Activated CD8-positive, alpha-beta memory T cell treated with anti-CD3 and anti-CD28 coated beads for 48 hours (primary cell): ENCODE measurements at places on chromosomes 5 and 9.

DNA sequence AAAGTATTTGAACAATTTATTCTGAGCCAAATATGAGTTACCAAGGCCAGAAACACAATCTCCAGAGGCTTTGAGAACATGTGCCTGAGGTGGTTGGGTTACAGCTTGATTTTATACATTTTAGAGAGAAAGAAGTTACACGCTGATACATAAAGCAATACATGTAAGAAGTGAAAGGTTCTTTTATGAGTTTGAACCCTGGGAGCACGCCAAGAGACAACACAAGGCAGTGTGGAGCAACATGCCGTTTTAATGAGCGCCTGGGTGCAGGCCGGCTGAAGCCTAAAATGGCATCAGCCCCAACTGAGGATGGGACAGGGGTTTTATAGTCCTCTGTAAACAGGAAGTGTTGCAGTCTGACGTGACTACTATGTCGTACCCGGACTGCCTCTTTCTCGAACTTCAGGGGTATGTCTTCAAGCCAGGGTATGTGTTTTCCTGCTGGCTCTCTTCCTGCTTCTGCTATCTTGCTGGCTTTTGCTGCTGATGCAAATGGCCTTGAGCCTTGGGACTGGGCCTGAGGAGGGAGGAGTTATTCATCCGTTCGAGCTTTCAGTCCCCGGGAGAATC is 193.7 kb downstream of the CYLC2 start:
- DNase-seq: no peak

GRCh38 chr5:61098251-61098995 is 63.8 kb downstream of the SMIM15 start:
- no peak for DNase-seq

DNA sequence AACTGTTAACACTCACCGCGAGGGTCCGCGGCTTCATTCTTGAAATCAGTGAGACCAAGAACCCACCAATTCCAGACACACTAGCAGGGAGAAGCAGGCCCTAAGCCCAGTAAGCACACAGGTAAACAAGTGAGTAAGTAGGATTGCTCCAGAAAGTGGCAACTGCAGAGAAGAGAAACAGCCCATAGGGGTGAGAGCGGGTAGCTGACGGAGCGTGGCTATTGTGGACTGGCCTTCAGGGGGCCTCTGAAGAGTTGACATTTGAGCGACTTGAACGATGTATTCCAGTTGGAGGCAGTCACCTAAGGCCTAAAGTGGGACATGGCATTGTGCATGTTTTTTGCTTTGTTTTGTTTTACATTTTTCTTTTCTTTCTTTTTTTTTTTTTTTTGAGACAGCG is 74.2 kb downstream of the TSPAN17 start:
- DNase-seq: no peak

GRCh38 chr5:9288234-9288633 is 257.6 kb downstream of the SEMA5A start:
- no peak for DNase-seq

DNA sequence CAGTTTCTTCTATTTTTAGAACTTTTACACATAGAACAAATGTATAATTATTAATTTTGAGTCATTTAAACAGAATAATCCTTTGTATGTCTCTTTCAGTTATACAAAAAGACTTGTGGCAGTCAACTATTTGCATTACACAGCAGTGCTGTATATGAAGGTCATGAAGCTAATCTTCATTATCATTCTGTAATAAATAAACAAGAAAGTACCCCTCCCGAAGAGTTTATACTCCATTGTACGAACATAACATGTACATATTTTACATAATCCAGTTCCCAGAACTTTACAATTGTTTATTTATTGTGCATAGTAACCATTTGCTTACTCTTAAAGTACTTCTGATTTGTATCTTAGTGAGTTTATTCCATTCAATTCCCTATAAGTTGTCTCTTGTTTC is 267.9 kb downstream of the FBXL17 start:
- DNase-seq: no peak

DNA sequence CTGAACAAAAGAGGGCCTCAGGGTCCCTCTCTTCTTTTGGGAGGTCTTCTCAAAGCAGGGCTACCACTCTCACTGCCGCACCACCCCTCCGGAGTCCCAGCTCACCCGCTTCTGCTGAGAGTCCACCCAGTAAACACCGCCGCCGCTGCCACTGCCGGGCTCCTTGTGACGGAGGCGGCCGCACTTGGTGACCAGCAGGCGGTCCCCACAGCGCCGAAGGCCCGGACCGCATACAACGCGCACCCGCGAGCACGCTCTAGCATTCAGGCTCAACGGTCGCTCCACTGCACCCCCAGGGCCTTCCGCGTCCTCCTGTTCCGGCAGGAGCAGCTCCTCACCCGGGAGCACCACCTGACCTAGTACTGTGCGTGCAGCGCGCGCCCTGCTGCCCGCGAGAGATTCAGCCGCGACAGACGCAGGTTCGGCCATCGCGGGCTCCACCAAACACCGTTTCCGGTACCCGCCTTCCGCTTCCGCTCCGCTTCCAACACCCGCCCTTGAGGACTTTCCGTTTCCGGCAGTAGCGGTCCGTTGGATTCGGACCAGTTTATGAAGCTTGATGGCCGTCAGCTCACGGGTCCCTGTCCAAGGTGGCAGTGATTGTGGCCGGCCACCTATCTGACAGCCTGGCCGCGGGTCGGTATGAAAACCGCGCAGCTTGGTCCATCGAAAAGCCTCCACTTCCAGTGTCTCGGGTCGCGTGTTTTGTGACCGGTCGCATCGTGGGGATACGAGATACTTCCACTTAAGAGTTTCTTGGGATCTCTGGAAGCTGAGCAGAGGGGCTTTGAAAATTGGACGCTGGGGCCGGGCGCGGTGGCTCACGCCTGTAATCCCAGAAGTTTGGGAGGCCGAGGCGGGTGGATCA is at the start of gene EXOSC3:
EXOSC3 (minus strand) TSS at position 449 of the 868 bp plus-strand sequence; CDS start at position 429, 20 bp downstream.
- DNase-seq: peak; percentile 71

GRCh38 chr5:172505403-172505759 is 51.1 kb upstream of the SH3PXD2B start:
- no peak for DNase-seq

GRCh38 chr5:1140171-1140817 is 28.4 kb upstream of the SLC12A7 start:
- DNase-seq: peak; percentile 45

- DNase-seq: no peak
These were observed 454.2 kb upstream of the CLINT1 start for GRCh38 chr5:158313027-158313732.

DNA sequence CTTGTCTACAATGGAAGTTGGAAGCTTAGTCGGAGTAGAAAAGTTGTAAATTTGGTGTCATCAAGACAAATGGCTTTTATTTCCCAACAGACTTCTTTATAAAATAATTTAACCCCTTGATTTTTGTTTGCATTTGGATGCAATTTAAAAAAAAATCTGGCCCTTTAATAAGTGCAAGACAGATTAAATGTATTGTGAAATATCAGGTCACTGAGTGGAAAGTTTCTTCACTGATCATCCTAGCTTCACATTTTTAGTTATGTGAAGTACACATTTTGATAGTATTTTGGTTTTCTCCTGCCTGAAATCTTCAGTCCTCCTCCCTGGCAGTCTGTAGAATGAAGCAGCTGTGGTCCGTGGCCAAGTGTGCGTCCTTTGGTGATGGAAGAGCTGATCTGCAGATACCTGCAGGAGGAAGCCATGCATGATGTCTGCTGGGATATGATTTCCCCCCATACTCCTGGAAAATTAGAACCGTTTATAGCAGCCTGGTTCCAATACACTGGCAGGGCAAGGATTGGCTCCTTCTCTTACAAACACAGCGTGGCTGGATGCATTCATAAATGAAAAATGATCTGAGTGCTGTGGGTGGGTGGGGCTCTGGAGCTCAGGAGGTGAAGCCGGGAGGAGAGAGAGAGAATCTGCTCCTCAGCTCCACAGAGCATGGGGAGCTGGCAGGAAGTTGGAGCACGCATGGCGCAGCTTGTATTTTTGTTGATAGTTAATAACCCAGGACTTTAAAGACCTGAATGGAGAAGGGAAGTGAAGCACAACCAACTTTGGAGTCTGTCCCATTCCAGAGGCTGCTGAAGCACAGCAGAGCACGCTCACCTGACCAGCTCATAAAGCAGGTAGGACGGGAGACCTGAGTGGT is 238.4 kb downstream of the GOLPH3 start:
- no peak for DNase-seq

- DNase-seq: no peak
These were observed 2.0 kb upstream of the CEP72 start for GRCh38 chr5:610011-610743.

- DNase-seq: no peak
These were observed 106.6 kb downstream of the COL23A1 start for GRCh38 chr5:178483620-178484019.

GRCh38 chr5:36655161-36655560 is 48.8 kb downstream of the SLC1A3 start:
- no peak for DNase-seq

- no peak for DNase-seq
These were observed 55.4 kb upstream of the GARNL3 start for GRCh38 chr9:127209220-127209619.

GRCh38 chr5:149002053-149002452 is 60.8 kb downstream of the SH3TC2 start:
- DNase-seq: no peak

DNA sequence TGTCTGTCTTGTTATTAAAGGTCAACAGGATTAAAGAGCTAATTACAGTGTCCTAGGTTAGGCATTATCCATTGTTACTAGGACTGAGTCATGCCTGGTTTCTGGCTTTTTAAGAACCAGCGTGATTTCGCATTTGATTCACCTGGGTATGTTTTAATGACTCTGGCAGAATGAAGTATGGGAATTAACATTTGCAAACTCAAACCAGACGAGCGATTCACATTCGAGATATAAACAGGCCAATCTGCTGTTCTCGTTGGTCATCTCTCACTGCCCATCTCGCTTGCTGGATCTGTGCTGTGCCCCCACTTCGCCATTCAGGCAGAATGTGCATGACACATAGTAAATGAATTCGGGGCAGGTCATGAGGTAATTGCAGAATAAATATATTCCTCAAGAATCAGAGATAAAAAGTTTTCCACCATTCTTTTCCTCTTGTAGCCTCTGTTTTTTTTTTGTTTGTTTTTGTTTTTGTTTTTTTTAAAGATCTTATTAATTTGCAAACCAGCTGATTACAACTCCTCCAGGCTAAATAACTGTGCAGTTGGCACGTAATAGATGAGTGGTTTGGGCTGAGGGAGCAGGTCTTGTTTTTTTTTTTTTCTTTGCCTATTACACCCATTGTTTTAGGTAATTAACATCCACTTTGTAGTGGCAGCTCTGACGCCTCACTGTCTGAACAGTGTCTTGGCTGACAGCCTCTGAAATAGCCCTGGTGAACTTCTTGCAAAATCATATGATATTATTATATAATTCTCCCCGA is 313.5 kb upstream of the MSX2 start:
- DNase-seq: no peak

DNA sequence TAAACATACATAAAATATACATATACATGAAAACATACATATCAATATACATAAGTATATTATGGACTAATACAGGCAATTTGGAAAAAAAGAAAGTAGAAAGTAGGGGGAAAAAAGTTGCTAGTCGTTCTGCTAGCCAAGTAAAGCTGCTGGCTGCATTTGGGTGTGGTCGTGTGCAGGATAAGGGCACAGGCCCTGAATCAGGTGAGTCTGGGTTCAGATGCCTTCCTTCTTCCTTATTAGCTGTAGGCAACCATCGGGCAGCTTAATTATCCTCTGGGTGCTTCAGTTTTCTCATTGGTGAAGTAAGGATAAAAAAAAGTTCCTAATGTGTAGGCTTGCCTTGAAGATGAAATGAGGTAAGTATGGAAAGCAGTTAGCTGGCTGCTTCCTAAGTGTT is 59.2 kb upstream of the SPRY4 start:
- DNase-seq: no peak

DNA sequence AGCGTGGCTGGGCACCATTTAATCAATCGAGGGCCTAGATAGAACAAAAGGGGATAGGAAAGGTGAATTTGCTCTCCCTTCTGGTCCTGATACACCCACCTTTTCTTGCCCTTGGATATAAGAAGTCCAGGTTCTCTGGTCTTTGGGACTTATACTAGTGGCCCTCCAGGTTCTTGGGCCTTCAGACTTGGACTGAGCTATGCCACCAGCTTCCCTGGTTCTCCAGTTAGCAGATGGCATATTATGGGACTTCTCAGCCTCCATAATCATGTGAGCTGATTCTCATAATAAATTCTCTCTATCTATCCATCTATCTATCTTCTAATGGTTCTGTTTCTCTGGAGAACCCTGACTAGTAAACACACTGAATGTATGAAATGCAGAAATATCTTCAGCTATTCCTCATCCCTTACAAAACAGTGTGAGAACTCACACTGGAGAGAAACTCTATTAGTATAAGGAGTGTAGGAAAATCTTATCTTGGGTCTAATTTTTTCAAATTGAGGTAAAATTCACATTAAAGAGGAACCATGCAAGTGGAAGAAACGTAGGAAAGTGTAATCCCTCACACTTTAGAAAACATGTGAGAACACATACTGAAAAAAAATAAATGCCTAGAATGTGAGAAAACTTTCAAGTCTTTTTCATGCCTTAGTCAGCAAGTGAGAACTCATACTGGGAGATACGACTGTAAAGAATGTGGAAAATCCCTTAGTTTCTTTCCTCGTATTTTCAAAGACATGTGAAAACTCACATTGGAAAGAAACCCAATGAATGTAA is 15.5 kb downstream of the PCDHB15 start:
- no peak for DNase-seq

- no peak for DNase-seq
These were observed 97.4 kb upstream of the IFNK start for GRCh38 chr9:27426511-27427271.

GRCh38 chr9:93958121-93958818 is 3.1 kb upstream of the BARX1 start:
- no peak for DNase-seq

DNA sequence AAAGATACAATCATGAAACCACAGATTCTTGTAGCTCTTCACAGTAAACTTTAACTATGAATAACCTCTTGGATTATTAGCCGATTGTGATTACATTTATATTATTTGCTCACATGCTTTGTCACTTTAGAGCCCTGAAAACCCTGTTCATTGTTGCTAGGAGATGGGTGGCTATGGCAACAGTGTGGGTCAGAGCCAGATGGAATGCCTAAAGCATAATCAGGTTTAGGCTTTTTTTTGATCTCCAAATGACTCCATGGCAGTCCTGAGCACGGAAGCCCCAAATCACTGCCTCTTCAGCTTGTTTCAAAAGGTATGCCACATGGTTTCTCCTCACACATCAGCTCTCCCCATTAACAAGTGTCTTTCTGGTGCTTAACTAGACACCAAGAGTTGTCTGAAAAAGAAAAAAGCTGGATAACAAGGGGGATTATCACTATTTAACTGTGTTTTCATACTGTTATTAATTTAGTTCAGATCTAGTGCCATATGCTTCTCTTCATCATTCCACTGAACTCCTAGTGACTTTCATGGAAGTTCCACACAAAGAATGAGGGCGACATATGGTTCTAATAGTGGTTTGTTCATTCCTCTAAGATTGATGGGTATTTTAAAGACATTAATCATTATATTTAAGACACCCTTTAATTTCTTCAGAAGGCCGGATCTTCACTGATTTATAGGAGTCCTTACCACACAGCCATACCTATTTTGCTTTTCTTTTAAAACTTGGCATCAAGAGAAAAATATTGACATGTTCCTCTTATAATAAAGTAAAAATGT is 88.8 kb upstream of the PAM start:
- no peak for DNase-seq

GRCh38 chr9:96222132-96222531 is 79.8 kb downstream of the HSD17B3 start:
- DNase-seq: no peak
